ENCODE measurements at places on chromosomes 6 and 20.

GRCh38 chr6:134421501-134421900 is 103.6 kb upstream of the SGK1 start:
- DNase-seq, result no peak

DNA sequence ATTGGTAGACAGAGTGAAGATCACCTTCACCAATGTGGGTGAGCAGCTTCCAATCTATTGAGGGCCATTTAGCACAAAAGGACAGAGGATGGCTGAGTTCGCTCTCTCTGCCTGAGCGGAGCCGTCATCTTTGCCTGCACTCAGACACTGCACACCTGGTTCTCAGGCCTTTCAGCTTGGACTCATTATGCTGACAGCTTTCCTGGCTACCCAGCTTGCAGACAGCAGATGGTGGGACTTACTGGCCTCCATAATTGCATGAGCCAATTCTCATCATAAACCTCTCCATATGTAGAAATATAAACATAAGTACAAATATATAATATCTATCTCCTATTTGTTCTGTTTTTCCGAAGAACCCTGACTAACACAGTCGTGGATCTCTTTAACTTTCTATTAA is 13.7 kb downstream of the TBXT start:
- no peak for DNase-seq

DNA sequence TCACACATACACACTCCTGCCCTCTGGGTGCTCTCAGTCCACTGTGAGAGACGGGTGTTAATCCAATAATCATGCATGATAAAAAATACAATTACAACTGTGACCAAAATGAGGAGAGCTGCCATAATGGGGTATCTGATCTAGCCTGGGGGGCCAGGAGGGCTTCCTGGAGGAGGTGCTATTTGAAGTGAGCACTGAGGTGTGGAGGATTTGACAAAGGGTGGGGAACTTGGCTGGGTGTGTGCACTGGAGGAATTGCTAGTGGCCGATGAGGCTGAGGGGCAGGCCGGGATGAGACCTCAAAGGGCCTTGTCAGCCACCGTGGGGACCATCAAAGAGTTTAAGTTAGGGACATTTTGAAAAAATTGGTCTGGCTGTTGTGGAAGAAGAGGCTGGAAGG is 34.8 kb downstream of the VSTM2L start:
- DNase-seq, result no peak

DNA sequence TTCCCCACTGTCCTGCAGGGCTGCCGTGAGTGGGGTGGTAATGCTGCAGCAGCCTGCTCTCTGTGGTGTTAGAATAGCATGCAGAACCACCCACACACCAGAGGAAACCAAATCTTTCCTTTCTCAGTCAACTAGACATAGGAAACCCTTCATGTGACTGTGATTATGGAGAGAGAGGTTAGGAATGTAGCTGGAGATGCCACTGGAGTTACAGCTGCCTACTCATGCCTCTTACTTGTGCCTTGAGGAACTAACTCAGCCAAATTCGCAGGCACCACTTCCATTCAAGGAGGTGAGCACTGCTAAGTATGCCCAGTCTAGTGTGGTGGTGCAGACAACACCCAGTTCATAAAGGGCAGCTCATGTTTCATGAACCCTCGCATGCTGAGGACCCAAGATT is 27.4 kb downstream of the MUC22 start:
- DNase-seq, result no peak

DNA sequence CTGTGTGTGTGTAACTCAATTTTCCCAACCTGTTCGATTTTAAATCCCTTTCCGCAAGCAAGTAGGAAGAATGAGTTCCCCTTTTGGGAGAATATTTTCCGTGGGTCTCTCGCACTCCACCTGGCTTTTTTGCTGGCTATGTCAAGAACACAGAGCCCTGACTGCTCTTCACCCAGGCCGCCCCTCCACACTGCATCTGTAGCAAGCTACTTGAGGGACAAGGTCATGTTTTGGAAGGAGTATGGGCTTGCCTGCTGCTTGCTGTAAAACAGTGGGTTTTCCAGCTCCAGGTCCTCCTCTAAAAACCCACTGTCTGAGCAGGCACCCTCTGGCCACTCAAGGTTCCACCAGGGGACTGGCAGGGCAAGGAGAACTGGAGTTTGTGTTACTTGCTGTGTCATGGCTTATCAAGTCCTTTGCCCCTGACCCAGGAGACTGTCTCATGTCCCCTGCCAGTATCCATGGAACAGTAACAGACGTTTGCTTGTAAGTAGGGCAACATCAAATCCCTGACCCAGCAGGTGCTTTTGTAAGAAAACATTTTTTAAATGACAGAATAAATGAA is 35.5 kb upstream of the SYNJ2 start:
- DNase-seq, result no peak

- no peak for DNase-seq
Measured at GRCh38 chr6:3301506-3301905, 42.8 kb downstream of the PSMG4 start.

GRCh38 chr6:24931718-24932691 is 3.8 kb downstream of the RIPOR2 start:
- no peak for DNase-seq

DNA sequence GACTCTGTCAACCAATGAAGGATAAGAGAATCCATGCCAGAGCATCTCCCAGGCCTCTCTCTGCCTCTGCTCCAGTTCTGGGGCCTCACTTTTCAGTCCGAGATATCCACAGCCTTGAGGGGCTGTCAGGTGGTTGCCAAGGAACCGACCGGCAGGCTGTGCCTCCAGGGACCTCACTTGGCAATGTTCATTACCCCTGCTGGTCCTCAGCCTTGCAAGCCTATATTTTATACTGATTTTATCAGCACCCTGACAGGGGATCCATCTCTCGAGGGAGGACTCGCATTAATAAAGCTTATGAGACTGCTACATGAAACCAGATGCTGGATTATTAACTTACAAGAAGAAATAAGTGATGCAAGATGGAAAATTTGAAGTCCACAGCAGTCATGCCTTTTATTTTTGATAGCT is 39.9 kb downstream of the TMC2 start:
- no peak for DNase-seq

DNA sequence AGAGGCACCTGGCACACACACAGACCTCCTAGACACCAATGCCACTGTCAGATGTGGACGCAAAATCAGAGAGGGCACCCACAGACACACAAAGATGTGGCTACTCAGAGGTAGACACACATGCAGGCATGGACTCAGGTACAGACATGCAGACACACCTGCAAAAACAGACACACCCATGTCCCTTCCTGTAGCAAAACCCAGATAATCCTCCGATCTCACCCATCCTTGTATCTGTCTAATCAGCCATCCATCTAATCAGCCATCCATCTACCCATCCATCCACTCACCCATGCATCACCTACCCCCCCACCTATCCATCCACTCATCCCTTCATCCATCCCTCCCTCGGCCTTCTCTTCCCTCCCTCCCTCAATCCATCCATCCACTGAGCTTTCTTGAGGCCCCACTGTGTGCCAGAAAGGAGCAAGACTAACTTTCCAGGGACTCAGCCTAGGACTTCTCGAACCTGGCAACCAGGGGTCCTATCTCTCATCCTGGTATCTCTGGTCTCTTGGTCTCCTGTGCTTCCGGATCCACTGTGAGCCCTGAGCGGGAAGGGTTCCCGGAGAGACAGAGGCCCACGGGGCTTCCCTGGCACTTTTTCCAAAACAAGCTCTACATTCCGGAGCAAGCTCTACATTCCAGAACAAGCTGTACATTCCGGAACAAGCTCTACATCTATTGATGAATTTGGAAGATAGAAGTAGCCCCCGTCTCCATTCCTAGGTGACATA is 1.1 kb upstream of the TGM2 start:
- no peak for DNase-seq

GRCh38 chr6:137717074-137718073 is 149.7 kb upstream of the TNFAIP3 start:
- DNase-seq, result no peak

GRCh38 chr20:57508381-57508780 is 16.6 kb downstream of the CTCFL start:
- no peak for DNase-seq

- DNase-seq, result no peak
Measured at GRCh38 chr20:20553541-20553940, 158.9 kb downstream of the RALGAPA2 start.

GRCh38 chr6:18207438-18207837 is 52.2 kb downstream of the KDM1B start:
- no peak for DNase-seq

GRCh38 chr20:16566080-16566479 is 7.2 kb downstream of the KIF16B start:
- DNase-seq, result no peak

- DNase-seq, result peak; percentile 50
Measured at GRCh38 chr20:10553326-10553984, 118.3 kb downstream of the SLX4IP start.

GRCh38 chr20:32358883-32359632 is 927 bp downstream of the ASXL1 start:
- peak; percentile 39 for DNase-seq

DNA sequence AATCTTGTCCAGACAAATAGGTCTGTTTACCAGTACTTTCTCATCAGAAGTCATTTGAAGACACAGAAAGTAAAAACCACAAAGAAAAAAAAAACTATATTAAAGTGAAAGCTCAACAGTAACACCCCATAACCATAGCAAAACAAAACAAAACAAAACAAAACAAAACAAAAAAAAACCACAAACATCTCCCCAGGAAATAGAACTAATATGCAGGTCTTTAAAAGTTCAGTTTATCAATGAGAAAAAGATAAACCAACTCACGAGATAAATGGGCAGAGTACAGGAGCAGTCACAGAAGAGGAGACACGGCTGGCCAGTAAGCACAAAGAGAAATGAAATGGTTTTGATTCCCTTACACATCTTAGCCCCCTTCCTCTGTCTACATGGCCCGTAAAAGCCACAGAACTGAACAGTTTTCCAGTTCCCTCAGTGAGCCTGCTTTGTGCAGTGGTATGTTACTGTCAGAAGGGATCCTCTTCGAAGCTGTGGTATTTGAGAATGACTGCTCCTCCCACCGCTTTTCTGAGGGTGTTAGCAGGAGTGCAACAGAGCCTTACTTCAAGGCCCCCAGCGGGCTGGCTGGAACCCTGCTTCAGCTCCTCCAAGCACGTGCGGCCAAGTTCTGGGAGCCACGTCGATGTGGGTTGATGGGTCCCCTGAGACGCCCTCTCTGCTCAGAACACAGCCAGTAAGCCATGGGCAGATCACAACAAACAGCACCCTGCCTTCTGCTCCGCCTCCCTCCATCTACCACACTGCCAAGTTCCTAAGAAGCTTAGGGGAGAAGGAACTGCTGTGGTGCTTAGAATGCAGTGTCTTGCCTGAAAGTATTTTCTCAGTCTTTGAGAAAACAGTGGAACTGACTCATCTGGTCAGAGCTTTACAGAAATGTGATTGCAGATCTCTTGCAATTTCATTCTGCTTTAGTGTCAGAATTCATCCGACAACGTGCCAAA is 14.0 kb downstream of the UST start:
- peak; percentile 38 for DNase-seq

- no peak for DNase-seq
Measured at GRCh38 chr6:139777202-139777970, 402.9 kb upstream of the CITED2 start.

DNA sequence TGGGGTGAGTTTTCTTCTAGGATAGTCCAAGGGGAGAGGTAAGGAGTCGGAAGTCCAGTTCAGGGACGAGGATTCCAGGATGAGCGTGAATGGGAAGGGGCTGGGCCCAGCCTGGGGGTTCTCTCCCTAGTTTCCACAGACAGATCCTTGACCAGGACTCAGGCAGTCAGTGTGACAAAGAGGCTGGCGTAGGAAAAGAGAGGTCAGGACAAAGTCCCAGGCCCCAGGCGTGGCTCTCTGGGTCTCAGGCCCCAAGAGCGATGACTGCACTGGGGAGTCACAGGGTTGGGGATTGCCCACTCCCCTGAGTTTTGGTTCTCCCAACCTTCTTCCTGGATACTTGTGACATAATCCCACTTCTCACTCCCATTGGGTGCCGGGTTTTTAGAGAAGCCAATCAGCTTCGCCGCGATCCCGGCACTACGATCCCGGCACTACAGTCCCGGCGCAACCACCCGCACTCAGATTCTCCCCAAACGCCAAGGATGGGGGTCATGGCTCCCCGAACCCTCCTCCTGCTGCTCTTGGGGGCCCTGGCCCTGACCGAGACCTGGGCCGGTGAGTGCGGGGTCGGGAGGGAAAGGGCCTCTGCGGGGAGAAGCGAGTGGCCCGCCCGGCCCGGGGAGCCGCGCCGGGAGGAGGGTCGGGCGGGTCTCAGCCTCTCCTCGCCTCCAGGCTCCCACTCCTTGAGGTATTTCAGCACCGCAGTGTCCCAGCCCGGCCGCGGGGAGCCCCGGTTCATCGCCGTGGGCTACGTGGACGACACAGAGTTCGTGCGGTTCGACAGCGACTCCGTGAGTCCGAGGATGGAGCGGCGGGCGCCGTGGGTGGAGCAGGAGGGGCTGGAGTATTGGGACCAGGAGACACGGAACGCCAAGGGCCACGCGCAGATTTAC is 46.2 kb upstream of the TRIM26 start:
- peak; percentile 70 for DNase-seq

DNA sequence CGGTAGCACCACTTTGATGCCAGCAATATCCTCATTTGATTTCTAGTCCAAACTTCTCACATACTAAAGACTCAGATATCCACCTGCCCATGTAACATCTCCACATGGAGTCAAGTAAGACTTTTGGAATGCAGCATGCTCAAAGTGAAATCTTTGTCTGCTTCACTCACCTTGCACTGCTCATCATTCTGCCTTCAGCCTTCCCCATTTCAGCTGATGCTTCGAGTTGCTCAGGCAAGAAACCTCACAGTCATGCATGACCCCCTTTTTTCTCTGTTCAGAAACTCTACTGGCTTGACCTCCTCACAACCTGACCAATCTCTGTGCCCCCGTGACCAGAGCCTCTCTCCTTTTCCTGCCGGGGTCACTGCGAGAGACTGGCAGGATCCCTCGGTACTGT is 41.0 kb upstream of the KIF25 start:
- DNase-seq, result no peak

DNA sequence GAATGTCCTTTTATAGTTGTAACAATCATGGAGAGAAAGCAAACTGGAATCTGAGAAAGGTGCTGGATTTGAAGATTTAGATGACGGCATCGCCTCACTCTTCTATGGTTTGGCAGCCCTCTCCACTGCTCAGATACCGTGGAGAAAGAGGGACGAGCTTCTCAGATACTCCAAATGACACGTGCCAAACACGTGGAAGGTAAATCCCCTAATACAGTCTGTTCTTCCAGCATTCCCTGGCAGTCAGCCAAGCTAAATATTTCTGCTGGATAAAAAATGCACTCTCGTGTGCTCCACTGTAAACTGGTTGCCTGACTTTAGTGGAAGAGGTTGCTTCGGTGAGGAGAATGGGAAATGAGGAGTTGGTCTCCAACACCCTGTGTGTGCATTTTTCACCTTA is 16.7 kb upstream of the PRDM1 start:
- peak; percentile 73 for DNase-seq

DNA sequence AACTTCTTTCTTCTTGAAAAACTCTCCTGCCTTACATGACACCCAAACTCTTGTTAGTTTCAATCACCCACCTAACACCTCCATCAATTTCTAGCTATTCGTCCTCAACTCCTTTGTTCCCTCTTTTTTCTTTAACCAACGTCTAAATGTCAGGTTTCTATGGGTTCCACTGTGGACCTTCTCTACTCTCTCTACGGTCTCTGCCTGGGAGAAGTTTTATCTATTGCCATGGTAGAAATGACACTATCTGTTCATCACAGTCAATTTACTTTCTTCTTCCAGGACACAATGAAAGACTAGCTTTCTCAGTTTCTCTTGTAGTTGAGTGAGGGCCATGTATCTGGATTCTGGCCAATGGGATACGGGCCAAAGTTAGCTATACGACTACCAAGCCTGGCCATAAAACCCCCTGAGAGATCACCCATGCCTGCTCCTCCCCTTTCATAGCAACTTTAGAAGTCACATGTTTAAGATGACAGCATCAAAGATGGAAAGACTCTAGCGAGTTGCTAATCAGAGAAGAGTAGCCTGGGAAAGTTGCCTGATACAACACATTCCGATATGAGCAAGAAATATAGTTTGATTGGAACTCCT is 17.9 kb downstream of the RNGTT start:
- no peak for DNase-seq
